GM12892 (cell line): ENCODE measurements at places on chromosomes 5 and 9.

GRCh38 chr9:82681809-82682208 lies 381.1 kb downstream of the RASEF start:
- no peak for DNase-seq

DNA sequence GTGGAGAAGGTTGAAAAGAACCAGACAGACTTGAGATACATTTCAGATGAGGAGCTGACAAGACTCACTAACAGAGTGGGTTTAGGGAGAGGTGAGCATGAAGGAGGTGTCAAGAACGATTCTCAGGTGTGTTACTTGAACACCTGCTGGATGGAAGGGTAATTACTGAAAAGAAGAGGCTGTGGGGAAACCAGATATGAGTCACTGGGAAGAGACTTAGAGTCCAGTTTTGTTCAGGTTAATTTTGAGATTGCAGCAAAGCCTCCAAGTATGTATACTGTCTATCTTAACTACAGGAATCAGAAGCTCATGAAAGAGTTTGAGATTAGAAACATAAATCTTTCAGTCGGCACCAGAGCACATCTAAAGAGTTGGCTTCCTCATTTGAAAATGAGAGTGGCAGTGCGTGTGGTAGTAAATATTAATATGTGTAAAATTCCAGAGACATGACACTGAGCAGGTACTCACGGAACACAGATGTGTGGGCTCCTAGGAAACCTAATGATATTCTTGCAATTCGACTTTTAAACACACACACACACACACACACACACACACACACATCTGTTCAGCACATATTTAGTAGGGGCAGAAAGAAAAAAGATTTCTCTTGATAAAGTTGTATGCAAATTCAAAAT lies 197.1 kb downstream of the CDH18 start:
- no peak for DNase-seq

DNA sequence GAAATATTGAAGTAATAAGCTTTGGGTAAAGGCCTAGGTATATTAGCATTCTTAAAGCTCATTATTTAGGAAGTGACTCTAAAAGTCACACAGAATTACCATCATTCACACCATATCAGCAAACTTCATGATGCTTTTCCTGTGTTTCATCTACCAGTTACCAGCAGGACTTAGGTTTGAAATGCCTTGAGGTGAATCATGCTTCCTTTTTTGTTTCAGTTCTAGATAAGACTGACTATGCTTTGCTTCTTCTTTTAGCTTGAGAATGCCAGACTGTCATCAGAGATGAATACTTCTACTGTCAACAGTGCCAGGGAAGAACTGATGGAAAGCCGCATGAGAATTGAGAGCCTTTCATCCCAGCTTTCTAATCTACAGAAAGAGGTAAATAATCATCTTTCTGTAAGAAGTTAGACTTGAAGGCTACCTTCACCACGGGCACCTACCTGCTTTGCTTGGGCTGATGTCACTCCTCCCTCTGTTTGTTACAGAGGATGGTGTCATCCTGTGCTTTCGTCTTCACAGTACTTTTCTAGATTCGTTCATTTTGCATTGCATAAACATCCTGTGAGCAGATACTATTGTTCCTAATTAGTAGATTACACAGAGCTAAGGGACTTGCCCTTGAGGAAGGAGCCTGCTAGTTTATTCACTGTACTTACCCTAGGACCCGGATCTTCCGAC lies 34.7 kb downstream of the LMNB1 start:
- no peak for DNase-seq

- no peak for DNase-seq
These were observed 14.7 kb upstream of the TNC start for GRCh38 chr9:115132648-115133047.

- no peak for DNase-seq
These were observed 294.7 kb upstream of the TNC start for GRCh38 chr9:115412656-115413055.

DNA sequence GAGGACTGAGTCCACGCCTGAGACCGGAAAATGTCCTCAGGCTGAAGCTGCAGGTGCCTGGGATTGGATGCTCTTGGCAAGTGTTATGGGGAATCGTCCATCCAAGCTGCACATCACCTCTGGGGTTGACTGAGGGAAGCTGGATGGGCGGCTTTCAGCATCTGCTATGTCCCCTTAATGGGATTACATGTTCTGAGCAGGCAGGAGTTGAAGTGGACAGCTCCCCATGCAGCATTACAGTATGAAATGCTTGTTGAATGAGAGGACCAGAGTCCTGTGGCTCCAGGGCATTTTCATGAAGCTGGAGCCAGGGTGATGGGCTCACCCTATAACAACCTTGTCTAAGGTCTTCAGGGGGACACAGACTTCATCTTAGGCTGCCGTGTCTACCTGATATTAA lies 270.9 kb downstream of the HSPA4 start:
- no peak for DNase-seq

DNA sequence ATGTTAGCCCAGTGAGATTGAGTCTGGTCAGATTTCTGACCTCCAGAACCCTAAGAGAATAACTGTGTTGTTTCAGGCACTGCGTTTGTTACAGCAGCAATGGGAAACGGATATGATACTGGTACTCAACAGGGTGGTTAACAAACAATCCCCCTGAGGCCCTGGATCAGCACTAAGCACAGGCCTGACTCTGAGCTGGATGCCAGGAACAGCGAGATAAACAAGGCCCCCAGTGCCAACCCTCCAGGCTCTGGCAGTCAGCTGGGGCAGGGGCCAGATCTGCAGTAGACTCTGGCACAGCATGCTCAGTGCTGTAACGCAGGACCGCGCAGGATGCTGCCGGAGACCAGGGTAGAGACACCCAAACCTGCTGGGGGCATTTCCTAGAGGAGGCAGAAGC lies 22.1 kb downstream of the CPLX2 start:
- DNase-seq: no peak

GRCh38 chr5:673831-674629 lies 19.1 kb downstream of the TPPP start:
- no peak for DNase-seq

GRCh38 chr5:66149950-66150349 lies 5.8 kb downstream of the SREK1 start:
- DNase-seq: no peak

- DNase-seq: no peak
These were observed 406.9 kb upstream of the NMUR2 start for GRCh38 chr5:152811988-152812387.

- DNase-seq: no peak
These were observed 256.5 kb downstream of the SEC61B start for GRCh38 chr9:99478469-99479027.

- no peak for DNase-seq
These were observed 60.4 kb downstream of the GHR start for GRCh38 chr5:42483472-42484154.

GRCh38 chr5:56290378-56291078 lies 57.4 kb upstream of the ANKRD55 start:
- no peak for DNase-seq

DNA sequence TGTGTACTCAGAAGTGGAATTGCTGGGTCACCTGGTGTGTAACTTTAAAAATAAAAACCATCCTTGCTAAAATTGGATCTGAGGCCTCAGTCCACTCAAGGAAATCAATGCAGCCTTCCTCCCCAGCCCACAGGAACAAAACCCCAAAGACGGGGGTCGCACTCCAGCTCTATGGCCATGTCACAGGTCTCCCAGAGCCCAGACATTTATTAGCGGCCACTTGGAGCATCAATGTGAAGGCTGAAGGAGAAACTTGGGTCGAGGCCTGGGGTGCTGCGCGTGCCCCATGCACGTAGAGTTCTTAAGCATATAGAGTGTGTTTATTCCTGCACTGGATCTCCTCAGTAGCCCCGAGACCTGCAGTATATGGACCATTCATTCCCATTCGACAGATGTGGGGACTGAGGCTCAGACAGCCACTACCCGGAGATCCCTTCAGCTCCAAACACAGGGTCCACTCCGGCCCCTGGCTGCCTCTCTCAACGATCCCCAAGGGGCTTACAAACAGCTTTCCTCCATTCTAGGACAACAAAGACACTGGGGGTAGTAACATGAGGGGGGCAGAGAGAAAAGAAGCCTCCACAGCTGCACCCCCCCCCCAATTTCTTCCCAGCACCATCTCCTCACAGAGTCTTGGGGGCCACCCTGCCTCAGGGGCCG lies 14.3 kb upstream of the OLFM1 start:
- no peak for DNase-seq

- no peak for DNase-seq
These were observed 98.0 kb downstream of the GABBR2 start for GRCh38 chr9:98610711-98611110.

GRCh38 chr9:86061972-86062739 lies 37.2 kb downstream of the GOLM1 start:
- no peak for DNase-seq

DNA sequence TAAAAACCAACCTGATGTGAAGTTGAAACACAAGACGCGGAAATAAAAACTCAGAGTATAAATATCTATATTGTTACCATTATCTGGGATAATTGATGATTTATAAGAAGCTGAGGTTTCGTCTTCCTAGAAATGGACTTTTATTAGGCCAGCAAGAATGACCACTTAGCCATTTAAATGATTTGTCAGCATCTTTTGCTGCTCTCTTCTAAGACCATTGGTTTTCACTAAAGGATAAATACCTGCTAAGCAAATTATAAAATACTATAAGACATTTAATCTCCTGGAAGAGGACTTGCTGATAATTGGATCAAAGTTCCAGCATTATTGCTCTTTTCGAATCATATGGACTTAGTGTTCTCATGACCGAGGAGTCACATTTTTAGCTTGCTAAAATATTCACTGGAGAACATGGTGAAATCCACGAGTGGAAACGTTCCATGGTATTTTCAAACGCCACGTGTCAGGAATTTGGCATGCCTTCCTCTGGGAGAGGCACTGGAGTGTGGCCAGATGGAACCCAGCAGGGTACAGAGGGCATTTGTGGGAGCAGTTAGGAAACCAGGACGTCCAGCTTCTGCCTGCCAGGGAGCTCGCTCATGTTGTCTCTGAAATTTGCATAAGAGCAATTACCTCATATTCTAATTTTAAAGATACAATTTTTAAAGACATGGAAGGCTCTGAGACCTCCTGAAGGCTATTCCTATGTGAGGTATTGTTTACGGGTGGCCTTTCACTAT lies 43.1 kb downstream of the TNFAIP8 start:
- DNase-seq: no peak

DNA sequence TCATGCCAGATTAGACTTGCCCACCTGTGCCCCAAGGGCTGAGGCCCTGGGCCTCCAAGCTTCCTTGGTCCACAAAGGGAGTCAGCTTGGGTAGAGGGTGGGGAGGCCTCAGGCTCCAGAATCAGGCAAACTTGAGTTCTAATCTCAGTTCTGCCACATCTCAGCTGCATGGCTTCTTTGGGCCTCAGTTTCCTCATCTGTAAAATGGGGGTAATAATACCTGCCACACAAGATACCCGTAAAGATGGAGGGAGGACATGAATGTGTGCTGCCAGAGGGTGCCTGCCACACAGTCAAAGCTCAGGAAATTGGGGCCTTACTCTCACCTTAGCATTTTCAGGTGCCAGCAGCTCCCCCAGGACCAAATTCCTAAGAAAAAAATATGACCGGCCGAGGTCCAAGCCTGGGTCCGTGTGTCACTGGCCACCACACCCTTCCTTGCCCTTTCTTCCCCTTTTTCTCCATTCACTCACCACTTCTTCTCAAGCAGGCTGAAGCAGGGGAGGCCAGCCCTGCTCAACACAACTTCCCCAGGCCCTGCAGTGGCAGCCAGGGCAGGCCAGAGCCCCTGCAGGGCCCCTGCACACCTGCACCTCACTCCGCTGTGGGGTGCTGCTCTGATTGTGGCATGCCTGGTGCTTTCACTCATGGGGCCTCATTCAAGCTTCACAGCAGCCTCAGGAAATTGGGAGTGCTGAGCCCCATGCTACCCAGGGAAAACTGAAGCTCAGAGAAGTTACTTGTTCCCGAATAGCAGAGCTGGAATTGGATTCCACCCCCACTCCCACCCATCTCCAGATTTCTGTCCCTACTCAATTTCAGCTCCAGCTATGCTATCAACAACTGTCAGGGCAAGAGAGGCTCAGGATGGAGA lies 3.9 kb downstream of the RGS14 start:
- DNase-seq: no peak

GRCh38 chr9:8857068-8857925 lies 1057.7 kb upstream of the DMAC1 start:
- DNase-seq: no peak

- no peak for DNase-seq
These were observed 67.7 kb downstream of the NDFIP1 start for GRCh38 chr5:142176255-142176654.

DNA sequence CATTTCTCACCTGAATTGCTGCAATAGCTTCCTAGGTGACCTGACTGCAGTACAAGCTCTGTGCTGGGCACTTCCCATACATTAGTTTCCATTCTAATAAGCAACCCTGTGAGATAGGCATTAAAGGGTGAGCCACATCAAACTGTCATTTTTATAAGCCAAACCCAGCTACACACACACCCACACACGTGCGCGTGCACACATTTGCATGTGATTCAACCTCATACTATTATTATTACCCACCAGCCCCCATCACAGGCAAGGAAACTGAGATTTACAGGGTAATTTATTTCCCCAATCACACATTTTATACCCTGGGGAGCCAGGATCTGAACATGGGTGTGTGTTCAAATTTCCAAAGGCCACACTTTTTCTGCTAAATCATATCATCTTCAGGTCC lies 93.6 kb downstream of the TTLL11 start:
- DNase-seq: no peak

GRCh38 chr5:125484742-125485641 lies 738.6 kb upstream of the ZNF608 start:
- no peak for DNase-seq

- no peak for DNase-seq
These were observed 48.9 kb downstream of the ADRB2 start for GRCh38 chr5:148875205-148875875.

DNA sequence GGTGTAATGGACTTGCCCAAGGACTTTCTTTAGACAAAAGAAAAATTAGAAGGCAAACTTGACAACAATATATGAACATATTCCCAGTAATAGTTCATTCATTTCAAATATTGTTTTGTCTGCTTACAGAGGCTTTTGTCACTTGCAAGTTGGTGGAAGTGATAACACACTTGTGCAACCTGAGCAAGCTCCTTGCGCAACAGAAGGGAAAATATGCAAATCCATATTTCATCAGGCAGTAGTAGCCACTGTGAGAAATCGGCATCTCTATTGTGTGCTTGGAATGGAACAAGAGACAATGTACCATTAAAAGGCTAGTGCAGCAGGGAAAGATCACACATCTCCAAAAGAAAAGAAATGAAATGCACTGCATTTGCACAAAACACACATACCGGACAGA lies 125.3 kb upstream of the RASEF start:
- no peak for DNase-seq

- no peak for DNase-seq
These were observed 914 bp downstream of the LCN6 start for GRCh38 chr9:136747161-136748060.

DNA sequence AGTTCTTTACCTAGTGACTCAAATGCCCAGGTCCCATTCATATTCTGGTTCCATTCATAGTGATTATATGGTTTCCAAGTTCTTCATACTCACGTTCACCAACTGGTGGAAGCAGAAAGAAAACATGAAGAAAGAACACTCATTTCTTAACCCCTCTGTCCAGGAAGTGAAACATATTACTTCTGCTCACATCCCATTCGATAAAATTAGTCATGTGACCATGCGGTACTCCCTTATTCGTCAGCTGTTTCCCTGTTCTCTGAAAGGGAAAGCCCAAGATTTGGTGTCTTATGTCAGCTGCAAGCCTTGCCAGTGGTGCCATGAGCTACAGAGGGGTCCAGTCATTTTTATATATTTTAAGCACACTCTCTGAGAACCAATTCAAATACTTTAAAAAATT lies 387.0 kb upstream of the DMAC1 start:
- no peak for DNase-seq

GRCh38 chr9:90086101-90086511 lies 481.3 kb downstream of the GADD45G start:
- DNase-seq: no peak
